IPS DF 19.7 (cell line): ENCODE measurements at places on chromosomes 11 and 22.

DNA sequence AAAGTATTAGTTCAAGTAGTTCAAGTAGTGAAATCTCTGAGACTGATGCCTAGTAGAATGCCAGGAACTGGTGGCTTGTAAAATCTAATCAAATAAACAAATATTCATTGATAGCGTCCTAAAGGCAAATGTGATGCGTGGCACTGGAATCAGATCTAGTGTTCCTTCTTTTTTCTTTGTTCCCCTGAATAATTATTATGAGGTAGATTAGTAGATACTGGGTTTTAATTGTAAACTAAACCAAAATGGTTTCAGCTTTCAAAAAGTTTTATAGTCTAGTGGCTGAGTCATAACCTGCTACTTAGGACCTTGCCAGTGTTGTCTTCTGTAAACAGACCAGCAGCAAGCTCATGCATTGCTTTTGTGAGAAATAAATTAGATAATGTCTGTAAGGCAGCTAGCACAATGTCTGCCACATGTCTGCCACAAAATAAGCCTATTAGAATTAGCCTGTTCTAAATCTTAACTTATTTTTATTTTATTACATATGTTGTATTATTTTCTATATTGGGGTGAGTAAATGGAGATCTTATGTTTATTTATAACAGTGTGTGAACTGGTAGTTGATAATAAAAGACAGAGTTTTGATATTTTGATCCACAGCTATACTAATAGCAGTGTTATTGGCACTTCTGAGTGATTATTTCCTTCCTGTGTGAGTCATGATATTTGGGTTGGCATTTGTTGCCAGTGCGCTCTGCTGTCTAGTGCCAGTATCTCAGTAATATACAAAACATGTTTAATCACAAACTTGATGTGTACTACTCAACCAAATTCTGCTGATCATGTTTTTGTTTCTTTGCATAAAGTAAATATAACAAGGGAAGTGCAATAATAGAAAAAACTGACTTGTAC, 135.7 kb downstream of the TMEM135 start:
- no peak for DNase-seq

GRCh38 chr22:49540084-49540912, 287.4 kb downstream of the BRD1 start:
- DNase-seq, result no peak

- no peak for DNase-seq
Observed at GRCh38 chr11:117794772-117795629, 2.0 kb downstream of the DSCAML1 start.

DNA sequence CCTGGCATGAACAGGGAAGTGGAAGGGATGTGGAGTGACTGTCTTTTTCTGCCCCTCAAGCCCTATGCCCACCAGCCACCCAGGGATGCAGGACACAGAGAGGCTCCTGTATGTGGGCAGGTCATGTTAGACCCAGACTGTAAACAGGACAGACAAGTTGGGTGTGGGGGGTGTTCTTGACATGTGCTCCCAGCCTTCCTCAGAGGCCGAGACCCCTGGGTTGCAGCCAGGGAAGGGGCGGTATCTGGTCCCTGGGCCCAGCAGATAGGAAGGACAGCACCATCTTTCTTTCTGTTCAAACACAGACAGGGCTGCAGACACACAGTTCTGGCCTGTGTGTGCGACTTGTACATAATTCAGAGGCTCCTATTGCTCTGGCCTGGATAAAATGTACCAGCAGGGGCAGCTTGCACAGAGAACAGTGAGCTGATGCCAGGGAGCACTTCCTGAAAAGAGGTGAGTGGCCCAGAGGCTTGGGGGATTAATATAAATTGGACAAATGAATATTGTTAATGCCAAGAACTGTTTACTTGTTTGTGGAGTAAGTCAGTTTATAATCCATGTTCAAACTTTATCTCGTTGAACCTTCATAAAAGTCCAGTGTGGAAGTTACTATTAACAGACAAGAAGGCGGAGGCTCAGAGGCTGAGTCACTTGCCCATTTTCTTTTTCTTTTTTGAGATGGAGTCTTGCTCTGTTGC, 16.6 kb downstream of the GDPD5 start:
- DNase-seq, result no peak

DNA sequence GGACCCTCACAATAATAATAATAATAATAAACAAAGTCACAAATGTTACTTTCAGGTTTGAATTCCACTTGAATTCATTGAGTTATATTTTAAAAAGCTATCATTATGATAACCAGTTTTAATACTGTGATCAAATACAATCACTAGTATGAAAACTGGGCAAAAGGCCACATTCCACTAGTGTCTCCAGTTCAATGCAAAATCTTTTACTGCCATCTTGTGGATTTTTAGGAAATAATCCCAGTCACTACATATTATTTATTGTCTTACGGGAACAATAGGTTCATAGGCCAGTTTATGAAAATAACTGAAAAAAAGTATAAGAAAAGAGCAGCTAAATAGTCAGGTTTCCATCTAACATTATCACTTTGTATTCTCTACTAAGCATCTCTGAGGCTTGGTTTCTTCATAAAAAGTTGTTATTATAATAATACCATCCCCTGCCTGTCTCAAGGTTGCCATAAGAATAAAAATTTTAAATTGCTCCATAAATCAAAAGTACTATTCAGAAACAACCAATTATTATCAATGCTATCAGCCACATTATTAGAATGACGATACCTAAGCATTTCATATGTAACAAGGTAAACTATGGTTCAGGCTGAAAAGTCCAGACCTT, 533.9 kb upstream of the CCDC90B start:
- no peak for DNase-seq

DNA sequence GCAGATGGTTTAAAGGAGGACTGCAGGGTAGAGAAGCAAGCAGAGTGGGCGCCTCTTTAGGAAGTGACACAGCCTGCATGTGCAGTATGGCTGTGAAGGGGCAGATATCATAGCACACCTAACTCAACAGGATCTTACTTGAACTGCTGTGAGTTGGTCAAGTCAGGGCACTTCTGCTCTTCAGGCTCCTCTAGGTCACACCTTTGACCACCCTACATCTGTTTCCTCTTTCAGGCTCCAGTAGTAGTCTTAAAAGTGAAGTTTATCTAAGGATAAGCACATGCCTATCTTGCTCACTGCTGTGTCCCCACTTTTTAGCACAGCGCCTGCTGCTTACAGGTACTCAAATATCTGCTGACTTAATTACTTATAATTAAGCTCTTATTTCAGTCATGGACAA, 6.5 kb downstream of the MRPL16 start:
- DNase-seq, result no peak

GRCh38 chr11:106156290-106156937, 79.0 kb downstream of the AASDHPPT start:
- DNase-seq, result no peak

GRCh38 chr22:40422558-40423309, 52.3 kb downstream of the SGSM3 start:
- DNase-seq, result no peak

GRCh38 chr11:64165481-64165841, 452 bp downstream of the MACROD1 start:
- DNase-seq, result no peak

DNA sequence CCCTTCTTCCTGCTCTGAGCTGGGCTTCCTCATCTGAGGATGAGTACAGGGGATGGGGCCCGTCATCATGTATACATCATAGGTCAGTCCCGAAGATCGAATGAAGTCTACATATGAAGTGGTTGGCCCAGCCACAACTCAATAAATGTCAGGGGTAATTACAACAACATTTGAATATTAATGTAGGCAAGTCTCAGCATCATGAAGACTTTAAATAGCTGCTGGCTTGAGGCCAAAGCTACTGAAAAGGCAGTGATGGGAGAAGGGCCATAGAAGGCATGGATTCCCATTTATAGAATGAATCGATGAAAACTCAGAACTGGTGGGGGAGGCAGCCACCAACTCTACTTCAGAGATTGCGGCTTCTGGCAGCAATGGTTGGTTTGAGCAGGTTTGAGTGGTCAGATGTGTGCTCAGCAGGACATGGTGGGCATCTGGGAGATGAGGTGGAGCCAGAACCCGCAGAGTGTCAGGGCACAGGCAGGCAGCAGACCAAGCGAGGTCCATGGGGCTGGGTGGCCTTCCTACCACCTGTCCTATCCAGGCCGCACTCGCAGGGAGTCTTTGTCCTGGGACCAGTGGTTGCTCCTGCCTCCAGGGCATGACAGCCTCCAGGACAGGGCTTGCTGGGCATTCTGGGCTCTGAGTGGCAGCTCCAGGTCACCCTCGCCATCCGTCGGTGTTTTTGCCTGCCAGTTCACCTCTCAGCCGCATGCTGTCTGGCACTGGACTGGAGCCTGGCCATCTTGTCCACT, 919.1 kb downstream of the TBC1D22A start:
- DNase-seq, result no peak

DNA sequence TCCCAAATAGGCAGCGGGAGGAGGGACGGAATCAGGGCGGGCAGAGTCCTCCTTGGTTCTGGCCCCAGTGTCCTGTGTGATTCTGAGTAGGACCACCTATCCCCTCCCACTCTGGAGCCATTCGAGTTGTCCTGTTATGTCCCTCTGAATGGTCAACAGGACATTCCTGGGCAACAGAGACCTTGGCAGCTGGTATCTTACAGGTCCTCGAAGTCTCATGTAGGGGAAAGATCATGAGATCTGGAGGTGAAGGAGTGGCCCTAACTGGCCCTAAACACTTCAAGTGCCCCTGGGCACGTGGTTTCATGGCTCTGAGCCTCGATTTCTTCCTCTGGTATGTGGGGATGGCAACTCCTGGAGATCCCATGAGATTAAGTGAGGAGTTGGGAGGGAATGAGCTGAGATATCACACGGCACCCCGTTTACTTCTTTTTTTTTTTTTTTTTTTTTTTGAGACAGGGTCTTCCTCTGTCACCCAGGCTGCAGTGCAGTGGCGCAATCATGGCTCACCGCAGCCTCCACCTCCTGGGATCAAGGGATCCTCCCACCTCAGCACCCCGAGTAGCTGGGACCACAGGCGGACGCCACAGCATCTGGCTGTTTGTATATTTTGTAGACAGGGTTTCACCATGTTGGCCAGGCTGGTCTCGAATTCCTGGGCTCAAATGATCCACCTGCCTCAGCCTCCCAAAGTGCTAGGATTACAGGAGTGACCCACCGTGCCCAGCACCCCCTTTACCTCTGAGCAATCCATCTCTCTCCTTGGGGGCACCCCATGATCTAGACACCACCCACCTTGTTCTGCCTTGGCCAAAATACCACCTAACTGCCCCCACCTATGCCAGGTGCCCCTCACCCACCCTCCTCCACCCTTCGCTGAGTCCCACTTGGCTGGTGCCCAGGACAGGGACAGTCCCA, 6.8 kb downstream of the LIF start:
- DNase-seq, result no peak

DNA sequence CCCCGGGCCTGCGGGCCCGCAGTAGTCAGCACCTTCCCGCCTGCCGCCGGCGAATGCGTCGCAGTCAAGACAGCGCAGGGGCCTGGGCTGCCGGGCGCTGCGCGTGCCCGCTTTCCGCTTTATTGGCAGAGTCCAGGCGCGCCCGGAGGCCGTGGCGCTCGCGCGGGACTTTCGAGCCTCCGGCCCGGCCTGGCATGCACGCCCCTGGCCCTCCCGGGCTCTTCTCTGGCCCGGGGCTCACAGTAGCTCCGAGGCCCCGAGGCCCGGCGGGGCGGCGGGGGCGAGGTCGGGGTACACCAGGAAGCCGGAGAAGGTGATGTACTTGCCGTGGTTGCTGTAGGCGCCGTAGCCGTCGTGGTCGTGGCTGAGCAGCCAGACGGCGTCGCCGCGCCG, 3.1 kb downstream of the FAM180B start:
- no peak for DNase-seq

GRCh38 chr11:47768101-47768612, 1.0 kb upstream of the FNBP4 start:
- DNase-seq, result no peak

- DNase-seq, result no peak
Observed at GRCh38 chr11:74630043-74630442, 37.7 kb downstream of the POLD3 start.

DNA sequence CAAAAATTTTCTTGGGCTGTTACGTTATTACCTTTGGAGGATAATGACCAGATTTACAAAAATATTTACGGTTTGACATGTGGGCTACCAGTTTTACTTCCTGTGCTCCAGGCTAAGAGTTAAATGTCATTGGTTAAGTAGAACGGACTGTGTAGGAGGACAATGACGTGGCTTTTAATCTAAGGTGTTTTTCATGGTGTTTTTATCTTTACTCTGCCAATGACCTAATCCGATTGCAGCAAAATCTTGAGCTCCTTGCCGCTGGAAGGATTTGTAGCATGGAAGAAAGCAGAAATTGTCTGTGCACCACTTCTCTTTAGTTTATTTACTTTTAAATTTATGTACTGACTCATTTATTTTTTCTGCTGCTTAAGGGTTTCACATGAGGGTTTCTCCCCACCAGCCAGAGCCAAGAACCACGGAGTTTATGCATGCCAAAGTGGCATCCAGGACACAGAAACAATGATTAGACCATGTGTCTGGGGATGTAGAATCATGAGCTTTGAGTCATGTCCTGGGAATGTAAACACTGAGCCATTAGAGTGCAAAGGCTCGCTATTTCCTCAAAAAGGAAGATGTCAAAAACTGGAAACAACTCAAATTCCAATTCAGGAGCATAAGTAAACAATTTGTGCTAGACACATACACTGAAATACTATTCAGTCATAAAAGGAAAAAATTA, 1.9 kb upstream of the CARD16 start:
- no peak for DNase-seq

- DNase-seq, result no peak
Observed at GRCh38 chr22:17493419-17493981, 69.8 kb upstream of the SLC25A18 start.
